ENCODE measurements at places on chromosomes 7 and 10.

- DNase-seq = no peak
These were observed 62.2 kb downstream of the VIM start for GRCh38 chr10:17290226-17290625.

DNA sequence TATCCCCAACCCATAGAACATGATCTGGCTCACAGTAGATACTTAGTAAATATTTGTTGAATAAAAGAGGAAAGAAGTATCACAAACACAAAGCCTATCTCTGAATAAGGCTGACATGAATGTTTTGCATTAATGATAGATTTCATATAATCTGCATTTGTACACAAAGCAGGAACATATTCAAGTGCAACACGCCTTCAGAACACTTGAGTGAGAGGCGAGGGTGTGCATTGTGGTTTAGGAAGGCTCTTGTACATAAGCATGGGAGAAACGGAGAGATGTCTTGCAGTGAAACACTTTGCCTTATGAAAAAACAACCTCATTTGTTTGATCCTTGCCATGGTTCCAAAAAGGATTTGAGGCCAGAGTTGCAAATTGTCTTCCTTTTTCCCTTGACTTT lies 14.1 kb upstream of the SFMBT2 start:
- DNase-seq = no peak

- DNase-seq = no peak
These were observed 438.0 kb upstream of the MGMT start for GRCh38 chr10:129029051-129029450.

GRCh38 chr10:115957012-115957399 lies 316.0 kb downstream of the GFRA1 start:
- no peak for DNase-seq

DNA sequence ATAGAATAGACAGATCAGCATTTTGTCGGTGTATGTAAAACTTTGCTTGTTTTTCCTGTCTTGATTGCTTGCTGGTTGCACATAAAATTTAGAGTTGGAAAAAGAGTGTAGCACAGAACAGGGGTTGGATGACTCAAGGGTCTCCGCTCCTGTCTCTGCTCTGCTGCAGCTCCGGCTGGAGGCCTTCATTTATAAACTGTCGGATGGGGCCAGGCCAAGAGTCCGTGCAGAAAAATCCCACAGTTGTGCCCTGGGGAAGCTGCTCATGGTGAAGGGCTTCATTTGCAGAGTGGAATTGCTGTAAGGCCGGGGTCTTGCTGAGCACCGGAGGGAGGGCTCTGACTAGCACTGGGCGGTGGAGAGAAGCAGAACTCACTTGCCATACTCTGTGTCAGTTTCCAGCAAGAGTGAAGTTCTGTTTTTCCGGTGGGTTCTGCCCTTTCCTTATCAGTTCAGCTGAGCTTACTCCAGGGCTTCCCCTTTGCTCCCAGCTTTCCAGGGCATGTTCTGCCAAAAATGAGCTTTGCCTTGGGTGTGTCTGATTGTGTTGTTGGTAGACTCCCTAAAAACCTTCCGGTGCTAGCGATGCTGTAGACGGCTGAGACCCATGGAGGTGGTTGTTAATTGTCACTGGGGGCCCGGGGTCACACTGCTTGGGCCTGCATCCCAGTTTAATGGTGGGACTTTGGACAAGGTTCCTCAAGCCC lies 67.2 kb downstream of the CAMK1D start:
- no peak for DNase-seq

GRCh38 chr7:147438216-147438615 lies 1152.3 kb upstream of the C7orf33 start:
- no peak for DNase-seq
